ENCODE measurements at places on chromosomes 7 and 10.

DNA sequence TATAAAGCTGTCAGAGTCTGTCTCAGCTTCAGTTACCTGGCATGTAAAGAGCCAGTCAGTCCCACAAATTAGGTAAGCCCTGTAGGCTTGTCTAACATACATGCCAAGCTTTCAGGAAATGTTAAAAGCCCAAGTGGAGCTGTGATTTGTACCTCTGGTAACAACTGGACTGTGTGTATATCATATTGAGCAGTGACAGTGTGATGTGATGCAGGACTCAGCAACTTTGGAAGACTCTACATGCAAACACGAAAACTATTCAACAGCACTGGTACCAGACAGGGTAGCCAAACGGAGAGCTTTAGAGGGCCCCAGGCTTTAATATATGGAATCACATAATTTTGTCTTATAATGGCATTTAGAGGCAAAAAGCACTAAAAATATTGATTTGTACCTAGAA is 587.9 kb downstream of the PHTF2 start:
- DNase-seq, result no peak

DNA sequence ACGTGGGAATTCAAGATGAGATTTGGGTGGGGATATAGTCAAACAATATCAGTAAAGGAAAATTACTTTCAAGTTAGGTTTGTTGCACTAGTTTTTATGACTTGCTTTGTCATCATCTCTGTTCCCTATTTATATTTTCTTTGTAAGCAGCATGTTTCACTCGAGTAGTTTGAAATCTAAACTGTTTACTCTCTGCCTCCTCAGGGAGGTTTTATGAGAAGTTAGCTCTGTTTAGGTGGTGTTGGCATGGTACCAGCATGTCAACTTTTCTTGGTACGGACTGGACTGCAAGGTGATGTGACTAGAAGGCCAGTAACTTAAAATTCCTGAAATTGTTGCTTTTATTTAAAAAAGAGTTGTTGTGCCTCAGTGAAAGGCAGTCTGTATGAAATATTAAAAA is 59.2 kb upstream of the MTPN start:
- no peak for DNase-seq

DNA sequence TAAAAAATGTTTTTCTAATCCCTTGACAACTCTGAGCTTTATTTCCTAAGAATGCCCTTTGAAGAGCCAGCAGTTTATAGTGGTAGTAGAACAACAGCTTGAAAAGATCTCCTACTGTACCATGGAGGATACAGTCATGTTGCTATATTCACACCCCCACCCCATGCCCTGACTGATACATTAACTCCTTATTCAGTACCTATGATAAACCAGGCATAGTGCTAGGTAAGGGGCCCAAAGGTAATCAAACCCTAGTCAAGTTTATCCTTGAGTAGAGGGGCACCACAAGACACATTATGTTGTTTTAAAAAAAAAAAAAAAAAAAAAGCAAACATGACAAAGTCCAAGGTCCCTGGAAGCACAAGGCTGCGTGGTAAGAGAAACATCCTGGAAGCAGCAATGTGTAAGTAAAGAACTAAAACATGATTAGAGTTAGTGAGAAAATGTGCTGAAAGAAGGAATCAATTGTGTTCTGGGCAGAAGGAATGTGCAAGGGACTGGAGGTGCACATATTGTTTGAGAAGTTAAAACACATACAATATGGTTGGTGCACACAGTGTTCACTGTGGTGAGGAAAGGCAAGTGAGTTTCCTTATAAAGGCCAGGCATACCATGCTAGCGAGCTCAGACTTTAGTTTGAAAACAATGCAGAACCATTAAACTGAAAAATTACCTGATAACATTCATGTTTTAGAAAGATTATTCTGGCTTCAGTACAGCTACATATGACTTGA is 51.2 kb downstream of the PDE1C start:
- no peak for DNase-seq

DNA sequence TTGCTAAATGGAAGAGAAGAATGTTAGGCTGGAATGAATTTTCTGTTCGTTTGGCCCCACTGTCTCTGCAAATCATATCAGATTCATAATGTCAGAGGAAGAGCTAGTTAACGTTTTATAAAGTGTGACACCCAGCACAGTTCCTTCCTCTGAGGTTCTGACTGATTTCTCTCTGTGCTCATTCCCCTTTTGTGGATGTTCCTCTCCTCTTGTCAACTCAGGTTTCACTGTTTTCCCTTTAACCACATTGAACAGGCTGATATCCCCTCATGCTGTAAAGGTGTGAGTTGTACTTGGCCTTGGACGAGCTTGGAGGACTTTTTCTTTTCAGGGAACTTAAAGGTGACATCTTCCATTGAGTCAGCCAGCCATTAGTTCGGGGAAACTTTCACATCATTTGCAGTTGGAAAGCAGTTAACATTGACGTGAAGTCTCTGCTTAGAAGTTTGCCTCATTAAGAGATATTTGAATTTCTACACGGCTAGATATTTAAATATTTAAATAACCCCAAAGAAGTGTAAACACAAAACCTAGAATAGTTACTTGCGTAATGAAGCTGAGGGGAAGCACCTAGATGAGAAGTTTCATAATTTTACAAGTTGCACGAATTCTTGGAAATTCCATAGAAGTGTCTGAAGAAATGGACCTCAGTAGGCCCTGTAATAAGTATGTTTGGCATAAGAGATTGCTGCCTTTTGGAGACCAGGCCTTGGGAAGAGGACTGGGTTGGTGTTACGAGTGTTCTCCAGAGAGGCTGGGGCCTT is 101.5 kb upstream of the EGR2 start:
- no peak for DNase-seq

DNA sequence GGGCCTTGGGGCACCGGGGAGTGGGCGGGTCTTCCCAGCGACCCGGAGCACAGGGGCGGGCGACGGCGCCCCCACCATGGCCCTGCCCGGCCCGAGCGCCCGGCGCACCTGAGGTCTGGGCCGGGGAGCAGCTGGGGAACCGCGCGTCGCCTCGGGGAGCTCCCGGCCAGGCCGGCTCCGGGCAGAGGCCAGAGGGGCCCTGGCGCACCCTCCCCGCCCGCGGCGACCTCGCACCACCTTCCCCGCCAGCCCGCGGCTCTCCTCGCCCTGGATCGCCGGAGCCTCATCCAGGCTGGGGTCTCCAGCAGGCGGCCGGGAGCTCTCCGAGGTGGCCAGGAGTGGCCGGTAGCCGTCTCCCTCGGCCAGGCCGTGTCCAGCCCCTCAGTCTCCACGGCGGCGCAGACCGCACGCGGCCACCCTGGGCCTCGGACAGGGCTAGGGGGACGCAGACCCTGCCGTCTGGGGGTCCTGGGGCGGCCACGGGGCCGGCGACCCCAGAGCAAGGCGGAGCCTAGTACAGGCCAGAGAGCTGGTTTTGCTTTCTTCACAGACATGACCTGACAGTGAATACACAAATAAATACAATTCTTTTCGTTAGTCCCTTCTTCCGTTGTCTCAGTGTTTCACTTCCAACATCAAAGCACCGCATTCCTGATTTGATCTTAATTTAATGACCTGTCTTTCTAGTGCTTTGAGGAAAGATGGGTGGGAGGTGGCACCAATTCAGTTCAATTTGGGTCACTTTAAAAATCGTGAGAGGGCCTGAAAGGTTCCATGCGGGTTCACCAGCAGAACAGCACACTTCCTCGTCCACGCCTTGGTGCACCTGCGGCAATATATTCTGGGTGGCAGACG is 356.9 kb downstream of the DNAJB6 start:
- no peak for DNase-seq

GRCh38 chr7:97020601-97020995 is 4.0 kb downstream of the DLX5 start:
- DNase-seq, result no peak

DNA sequence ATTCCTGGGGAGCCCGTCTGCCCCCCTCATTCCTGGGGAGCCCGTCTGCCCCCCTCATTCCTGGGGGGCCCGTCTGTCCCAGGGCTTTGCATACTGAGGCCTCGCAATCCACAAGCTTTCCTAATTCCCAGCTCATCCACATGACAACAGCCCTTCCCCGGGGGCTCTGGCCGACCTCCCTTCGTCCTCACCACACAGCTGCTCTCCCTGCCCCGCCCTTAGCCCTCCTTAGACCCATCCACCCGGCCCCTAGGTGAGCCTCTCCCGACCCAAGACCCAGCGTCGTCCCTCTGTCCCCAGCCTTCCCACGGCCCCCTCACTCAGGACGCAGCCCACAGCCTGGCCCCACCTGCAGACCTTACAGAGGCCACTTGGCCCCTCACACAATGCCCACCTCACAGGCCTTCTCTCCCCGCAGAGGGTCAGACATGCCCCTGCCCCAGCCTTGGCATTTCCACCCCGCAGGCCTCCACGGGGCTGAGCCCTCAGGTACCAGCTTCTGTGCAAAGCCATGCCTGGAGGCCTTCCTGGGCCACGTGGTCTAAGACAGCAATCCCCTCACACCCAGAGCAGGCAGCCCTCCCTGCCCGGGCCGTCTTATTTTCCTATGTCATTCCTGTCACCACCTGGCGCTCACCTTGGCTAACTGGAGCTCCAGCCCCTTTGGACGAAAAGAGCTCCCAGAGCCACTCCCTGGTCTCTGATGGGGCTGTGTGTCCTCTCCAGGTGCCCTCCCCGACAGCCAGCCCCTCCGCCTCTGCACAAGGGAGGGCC is 3.5 kb upstream of the FAM20C start:
- DNase-seq, result no peak

DNA sequence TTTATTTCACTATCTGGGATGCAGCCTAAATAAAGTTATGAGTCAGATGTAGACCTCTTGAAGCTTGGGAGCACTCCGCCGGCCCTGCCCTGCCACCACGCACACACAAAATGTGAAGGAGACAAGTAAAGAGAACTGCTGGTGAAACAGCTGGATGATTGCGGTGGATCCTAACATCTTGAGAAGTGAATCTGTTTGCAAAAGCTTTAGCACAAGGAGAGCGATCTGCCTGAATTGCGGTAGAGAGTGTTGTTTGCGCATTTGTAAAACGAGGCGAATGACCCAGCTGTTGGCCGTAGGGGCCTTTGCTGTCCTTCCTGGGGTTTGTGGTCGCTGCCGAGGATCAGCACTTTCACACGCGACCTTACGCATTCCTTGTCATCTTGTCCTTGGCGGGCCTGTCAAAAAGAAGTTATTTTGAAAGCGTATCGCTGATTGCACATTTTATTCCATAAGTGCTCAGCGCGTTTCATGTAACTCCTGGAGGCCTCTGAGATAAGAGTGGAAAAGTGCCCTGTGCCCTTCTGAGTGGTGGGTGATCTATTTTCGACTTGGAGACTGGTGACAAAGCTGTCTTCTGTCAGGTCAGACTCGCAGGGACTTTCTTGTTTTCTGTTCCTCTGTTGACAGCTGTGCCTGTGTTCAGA is 40.8 kb downstream of the RBM20 start:
- DNase-seq, result no peak
